ENCODE measurements at places on chromosomes 6 and 20.

DNA sequence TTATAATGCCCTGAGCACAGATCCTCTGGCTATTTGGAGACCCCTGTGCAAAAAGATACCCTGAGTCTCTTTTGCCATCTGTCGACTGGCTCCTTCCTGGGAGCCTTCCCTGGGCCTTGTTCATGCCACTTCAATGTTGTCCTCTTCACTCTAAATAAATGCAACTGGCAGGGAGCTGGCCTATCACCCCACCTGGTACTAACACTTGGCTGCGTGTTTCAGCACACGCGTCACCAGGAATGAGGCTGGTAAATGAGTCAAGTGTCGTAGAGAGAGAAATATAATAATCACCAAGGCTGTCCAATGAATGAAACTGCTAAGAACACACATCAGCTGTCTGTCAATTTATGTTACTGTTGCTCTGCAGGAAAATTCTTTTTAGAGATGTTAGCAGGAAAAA lies 374.6 kb upstream of the JARID2 start:
- no peak for ATAC-seq

DNA sequence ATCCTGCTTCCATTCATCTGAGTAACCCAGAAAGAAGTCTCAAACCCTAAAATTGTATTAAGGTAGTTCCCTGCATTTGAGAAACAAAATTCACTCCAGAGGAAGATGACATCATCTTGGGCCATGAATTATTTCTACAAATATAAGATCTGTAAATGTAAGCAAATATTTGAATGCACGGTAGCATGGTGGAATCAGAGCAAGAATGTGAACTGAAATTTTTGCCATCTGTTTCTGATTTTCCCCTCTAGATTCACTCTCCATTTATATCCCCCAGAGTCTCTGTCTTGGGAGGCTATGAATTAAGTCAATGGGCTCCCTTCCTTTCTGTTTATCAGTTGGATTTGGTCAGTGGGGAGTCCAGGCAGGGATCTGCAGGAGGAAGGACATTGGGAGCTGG lies 5.8 kb upstream of the MAP3K5 start:
- no peak for ATAC-seq

DNA sequence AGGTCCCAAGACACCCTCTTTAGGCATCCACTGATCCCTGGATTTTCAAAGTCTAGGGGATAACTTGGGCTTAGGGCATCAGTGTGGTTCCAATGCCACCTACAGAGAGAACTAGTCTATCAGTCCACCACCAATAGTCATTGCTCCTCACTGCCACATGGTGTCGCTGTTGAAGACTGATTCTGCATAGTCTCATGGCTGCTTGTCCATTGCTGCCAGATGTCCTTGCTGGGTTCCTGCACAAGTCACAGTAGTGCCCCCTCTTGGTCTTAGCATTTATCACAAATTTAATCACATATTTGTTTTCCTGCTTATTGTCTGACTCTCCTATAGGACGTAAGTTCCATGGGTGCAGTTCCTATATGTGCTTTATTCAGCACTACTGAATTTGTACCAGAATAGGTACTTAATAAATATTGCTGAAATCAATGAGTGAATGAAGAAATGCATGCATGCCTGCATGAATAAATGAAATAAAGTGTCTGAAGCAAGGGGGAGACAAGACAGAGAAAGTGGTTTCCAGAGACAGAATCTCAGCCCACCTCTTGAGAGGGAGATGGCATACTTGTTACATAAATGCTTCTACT lies 45.9 kb upstream of the RALY start:
- ATAC-seq: no peak

DNA sequence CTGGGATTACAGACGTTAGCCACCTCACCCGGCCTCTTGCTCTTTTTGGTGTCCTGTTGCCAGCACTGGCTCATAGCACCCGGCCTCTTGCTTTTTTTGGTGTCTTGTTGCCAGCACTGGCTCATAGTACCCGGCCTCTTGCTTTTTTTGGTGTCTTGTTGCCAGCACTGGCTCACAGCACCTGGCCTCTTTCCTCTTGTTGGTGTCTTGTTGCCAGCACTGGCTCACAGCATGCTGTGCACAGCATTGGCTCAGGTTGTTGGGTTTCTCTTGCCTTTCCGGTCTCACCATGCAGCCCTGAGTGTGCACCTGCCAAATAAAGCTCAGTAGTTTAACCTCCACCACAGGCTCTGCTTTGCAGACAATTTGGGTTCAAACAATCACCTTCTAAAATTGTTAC lies 208.2 kb downstream of the THBS2 start:
- ATAC-seq: no peak

DNA sequence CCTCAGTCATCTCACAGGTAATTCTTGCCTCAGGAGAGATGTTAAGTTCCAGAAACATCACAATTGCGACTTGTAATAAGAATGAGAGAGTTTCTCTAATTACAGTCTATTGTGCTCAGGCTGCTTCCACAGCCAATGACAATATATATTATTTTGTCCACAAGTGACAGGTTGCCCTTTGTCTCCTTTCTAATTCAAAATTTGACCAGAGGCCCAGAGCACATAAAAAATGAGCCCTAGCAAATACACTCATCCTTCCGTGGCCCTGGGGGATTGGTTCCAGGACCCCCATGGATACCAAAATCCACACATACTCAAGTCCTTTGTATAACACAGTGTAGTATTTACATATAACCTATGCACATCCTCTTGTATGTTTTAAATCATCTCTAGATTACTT lies 88.1 kb upstream of the TMEM170B start:
- ATAC-seq: no peak

- no peak for ATAC-seq
Measured at GRCh38 chr6:3109761-3110160, 8.8 kb upstream of the BPHL start.

GRCh38 chr20:36835025-36835424 lies 40.9 kb upstream of the TLDC2 start:
- ATAC-seq: no peak

Data from gastroesophageal sphincter (tissue), 4 donors.